Activated naive CD4-positive, alpha-beta T cell (primary cell): ENCODE measurements at places on chromosomes 11 and 22.

- DNase-seq, result no peak
These were observed 7.5 kb upstream of the NRGN start for GRCh38 chr11:124732230-124732629.

DNA sequence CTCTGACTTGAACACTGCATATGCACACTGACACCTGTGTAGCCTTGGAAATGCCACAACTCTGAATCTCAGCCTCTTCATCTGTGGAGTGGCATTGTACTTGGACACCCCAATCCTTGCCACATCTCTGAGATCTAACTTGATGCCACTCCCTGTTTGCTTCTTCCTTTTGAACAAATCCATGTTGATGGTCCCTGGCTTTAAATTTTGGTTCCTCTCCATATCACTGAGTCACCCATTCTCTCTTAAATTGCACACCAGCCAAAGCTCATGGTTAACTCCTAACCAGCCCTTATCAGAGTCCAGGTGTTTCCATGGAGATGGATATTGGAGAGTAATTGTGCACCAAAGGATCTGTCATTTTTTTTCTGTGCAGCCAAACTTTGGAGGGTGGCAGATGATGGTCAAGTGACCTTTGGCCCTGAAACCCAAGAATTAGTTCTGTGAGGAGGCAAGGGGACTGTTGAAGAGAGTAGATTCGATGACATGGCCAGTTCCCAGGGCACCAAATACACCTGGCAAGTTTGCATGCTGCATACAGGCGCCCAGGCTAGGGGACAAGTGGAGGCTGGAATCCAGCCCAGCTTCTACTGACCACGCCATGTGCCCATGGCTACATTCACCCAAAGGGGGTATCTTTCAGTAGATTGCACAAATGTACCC, 25.1 kb upstream of the PAMR1 start:
- DNase-seq, result no peak

DNA sequence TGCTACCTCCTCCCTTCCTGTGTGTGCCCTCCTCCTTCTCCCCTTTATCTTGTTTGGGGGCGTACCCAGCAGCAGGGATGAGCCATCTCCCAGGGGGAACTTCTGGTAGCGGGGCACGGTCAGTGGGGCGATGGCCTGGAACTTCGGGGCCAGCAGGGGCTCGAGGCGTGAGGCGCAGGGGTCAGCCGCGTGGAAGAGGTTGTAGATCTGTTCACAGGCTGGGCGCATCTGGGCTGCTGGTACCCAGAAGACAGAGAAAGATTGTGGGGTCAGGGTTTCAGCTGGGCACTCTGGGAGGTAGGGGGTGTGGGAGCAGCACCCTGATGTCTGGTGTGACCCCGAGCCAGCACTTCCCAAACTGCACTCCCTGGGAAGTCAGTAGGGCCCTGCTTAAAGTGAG, 9.1 kb downstream of the PITPNM1 start:
- DNase-seq, result no peak

DNA sequence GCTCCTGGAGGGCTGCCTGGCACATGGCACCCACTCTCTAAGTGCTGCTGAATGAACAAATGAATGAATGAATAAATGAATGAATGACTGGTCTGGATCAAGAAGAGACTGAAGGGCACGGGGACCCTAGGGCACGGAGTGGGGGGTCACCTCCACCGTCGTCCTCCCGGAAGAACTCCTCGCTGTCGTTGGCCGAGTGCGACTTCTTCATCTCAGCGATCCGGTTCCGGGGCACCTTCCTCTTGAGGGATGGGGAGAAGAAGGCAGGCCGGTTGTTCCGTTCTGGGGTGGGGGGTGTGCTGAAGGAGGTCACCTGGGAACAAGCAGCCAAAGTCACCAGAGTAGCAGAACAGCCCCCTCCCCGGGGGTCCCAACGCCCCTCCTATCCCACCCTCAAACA, 36.0 kb downstream of the NUP50 start:
- no peak for DNase-seq

GRCh38 chr11:9664276-9665171, 647 bp downstream of the SWAP70 start:
- no peak for DNase-seq

DNA sequence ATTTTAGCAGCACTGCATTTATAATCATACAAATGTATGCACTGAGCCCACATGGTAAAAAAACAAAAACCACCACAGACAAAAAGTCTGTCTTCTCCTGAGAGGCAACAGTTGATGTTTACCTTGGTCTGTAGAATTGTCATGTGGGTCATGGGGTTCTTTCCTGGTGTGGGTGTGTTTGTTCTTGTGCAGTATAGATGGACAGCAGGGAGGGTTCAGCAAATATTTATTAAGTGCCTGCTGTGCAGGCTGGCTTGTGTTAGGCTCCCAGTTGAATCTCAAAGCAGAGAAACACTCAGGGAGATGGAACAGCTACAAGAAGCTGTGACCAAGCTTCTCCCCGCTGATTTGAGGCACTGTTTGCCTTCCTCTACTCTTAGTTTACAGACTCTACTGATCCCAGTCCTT, 82.2 kb downstream of the PISD start:
- DNase-seq, result no peak

DNA sequence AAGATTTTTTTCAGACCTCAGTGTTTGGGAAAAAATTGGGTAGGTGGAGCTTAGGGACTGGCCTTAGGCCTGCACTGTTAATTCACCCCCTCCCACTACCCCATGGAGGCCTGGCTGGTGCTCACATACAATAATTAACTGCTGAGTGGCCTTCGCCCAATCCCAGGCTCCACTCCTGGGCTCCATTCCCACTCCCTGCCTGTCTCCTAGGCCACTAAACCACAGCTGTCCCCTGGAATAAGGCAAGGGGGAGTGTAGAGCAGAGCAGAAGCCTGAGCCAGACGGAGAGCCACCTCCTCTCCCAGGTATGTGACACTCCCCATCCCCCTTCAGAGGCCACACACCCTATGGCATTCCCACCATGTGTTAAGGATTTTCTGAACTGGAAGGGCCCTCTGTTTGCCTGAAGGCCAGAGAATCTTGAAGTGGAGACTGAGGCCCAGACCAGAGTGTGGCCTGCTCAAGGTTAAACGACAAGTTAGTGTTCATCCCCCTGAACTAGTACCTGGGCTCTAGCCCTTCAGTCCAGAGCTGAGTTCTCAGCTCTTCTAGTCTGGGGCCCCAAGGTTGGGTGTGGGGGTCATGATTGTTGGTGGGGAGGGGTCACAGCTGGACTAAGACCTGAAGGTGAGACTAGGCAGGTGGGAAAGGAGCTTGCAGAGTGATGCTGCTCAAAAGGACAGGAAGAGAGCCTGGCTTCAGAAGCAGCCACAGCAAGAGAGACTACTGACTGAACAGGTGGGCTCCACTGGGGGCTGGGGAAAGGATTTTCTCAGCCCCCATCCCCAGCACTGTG, 2.3 kb upstream of the FOLR1 start:
- DNase-seq, result no peak

GRCh38 chr11:69320756-69321741, 27.1 kb downstream of the MYEOV start:
- no peak for DNase-seq

GRCh38 chr22:30804626-30805025, 110.0 kb downstream of the OSBP2 start:
- no peak for DNase-seq

- no peak for DNase-seq
These were observed 1.7 kb downstream of the UBQLNL start for GRCh38 chr11:5514841-5515240.

DNA sequence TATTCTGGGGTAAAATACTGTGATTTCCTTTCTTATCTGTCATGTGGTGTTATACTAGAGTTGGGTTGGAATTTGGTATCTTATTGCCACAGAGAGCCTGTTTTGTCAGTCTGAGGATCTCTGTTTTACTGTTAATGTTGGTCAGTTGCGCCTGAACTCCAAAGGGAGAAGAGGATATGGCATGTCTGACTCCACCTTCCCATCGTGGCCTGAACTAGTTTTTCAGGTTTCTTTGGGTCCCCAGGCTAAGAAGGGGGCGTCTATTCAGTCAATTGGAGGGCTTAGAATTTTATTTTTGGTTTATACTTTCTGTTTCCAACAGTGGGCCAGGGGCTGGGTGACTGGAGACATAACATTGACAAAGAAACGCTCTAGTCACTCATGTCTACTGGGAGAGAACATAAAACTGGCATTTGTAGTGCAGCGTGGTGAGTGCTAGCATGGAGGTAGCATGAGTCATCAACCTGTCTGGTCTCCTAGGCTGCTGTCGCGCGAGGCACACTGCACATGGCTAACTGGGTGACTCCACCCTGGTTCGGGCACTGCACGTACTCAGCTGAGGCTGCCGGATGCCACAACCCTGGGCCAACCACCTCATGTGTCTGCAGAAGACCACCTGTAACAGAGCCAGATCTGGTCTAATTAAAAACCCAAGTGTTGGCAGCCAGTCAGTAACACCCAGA, 120.1 kb upstream of the OR9Q1 start:
- DNase-seq, result no peak

GRCh38 chr11:66121466-66121865, 51.4 kb downstream of the PACS1 start:
- DNase-seq, result no peak

DNA sequence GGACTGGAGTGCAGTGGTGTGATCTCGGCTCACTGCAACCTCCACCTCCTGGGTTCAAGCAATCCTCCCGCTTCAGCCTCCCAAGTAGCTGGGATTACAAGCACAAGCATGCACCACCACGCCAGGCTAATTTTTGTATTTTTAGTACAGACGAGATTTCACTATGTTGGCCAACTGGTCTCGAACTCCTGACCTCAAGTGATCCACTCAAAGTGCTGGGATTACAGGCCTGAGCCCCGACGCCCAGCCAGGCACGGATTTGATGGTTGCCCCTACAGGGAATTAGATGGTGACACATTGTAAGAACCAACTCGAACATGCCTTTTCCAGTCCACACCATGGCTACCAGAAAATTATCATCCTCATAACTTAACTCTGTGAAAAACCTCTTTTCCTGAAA, 26.8 kb upstream of the RTL6 start:
- no peak for DNase-seq

DNA sequence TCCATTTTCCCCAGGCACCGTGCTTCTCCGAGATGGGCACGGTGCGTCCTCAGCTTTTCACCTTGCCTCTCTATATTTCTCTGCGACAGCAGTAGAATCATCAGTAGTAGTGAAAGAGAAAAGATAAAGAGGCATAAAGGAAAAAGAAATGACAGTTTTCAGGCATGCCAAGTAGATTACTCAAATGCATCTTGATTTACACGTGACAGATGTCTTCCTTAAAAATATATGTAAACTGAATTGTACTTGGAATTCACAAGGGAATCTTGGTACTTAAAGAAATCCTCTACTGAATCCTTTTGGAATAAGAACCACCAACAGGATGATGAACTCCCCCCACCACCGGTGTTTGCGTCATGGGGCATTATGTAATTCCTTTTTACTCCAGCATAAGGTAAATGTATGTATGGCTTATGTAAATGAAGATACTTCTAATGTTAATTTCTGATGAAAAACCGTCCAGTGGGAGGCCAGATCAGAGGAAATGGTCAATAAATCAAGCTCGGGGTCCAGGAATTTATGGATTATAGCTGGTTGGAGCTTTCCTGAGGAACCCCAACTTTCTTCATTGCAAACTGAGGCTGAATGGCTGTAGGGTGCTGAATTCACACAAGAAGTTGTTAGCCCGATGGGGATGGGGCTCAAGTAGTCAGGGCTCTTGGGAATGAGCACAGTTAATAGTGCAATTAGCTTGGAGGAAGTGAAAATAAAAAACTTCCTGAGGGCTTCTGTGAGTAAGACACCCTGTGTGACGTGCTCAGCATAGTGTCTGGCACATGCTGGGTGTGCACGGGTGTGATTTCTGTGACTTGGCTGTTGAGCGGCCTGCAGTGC, 630.4 kb downstream of the OPCML start:
- DNase-seq, result no peak

GRCh38 chr22:31148953-31149627, 8.8 kb upstream of the PLA2G3 start:
- DNase-seq, result no peak

DNA sequence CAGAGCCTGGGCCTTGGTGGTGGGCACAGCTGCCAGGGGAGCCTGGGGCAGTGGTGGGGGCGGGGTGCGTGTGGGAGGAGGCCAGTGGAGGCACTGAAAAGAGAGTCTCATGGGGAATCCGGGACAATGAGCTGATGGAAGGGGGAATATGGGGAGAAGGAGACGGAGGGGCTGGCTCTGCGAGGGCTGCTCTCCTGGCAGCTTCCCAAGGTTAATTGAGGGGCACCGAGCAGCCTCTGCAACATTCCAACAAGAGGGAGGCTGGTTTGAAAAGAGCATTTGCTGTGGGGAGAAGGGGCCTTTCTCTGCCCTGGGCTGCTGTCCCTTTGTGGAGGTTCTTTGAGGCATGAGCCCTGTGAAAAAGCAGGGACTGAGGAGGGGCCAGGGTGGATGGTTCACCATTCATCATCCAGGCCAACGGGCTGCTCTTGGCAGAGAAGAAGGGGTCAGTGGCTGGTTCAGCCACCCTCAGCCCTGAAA, 9.4 kb upstream of the IGSF9B start:
- DNase-seq, result no peak

GRCh38 chr11:9716275-9717039, 52.6 kb downstream of the SWAP70 start:
- no peak for DNase-seq

DNA sequence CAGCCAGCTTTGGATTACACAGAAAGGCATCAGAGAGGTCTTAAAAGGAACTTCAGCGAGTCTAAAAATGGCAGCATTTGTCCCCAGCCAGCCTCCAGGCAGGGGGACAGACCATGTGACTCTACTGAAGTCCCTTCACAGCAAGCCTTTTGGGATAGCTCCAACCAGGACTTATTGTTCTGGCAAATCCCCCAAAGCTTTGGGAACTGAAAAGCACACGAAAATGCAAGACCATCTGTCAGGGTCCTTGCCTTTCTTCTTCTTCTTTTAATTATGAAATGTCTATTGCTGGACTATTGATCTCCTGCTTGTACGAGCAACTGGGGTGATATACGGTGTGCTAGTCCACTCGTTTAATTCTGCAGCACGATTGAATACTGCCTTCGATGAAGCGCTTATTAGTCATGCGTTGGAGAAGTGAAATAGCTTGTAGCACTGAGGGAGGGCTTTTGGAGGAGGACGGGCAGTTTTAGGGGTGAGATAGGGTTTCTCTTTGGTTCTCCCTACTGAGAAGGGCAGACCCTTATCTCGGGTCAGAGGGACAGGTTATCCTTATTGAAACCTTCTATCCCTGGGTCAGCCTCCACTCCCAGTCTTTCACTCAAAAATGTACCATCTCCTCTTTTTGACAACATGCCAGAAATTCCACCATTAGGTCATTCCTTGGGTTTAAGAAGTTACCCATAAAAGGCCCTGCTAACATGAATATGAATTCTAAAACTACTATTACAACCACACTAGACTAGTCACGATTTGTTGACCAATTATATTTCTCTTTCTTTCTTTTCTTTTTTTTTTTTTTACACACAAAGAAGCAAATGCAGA, 416.4 kb downstream of the MIAT start:
- DNase-seq, result no peak

- no peak for DNase-seq
These were observed 3.4 kb upstream of the IGLL5 start for GRCh38 chr22:22884010-22884887.
